NCI-H524 treated with DMSO at 0.1 percent for 48 hours (cell line): ENCODE measurements at places on chromosomes 3 and 15.

GRCh38 chr3:27290760-27291159 lies 78.4 kb downstream of the NEK10 start:
- DNase-seq, result no peak

GRCh38 chr3:124478830-124479229 lies 251.4 kb upstream of the UMPS start:
- no peak for DNase-seq

DNA sequence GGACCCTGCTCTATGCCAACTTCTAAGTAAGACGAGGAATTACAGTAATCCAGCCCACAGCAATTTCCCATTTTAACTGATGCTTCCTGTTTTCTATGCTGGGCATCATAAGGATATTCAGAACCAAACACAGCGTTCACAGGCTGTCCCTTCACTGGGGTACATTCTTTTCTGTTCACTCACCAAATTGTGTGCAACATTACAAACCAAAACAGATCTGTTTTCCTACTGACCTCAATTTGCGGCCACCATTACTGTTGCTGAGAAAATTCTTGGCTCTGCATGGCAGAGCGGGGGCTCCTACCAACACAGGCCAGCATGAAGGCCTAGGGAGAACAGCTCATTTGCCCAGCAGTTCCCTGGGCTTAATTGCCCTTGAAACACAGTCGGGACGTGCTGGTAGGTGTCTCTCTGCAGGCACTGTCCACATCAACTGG lies 76.5 kb downstream of the MYO1E start:
- no peak for DNase-seq

DNA sequence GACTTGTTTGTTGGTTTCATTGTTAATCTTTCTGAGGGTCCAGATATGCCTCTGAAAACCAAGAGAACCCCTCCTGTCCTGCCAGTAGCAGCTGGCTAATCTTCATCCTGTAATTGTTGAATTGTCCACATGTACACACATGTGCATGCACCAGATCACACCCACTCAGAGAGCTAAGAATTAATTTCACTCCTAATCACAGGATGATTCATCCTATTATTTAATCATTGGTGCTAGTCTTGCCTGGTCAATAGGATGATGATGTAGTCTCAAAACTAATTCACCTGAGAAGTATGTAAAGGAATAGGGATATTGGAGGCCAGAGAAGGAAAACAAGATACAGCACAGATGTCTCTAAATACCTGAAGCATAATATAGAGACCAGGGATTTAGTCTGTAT lies 7.8 kb upstream of the AHSG start:
- no peak for DNase-seq

- DNase-seq, result peak; percentile 56
Measured at GRCh38 chr3:165254812-165255211, 58.6 kb upstream of the SLITRK3 start.

DNA sequence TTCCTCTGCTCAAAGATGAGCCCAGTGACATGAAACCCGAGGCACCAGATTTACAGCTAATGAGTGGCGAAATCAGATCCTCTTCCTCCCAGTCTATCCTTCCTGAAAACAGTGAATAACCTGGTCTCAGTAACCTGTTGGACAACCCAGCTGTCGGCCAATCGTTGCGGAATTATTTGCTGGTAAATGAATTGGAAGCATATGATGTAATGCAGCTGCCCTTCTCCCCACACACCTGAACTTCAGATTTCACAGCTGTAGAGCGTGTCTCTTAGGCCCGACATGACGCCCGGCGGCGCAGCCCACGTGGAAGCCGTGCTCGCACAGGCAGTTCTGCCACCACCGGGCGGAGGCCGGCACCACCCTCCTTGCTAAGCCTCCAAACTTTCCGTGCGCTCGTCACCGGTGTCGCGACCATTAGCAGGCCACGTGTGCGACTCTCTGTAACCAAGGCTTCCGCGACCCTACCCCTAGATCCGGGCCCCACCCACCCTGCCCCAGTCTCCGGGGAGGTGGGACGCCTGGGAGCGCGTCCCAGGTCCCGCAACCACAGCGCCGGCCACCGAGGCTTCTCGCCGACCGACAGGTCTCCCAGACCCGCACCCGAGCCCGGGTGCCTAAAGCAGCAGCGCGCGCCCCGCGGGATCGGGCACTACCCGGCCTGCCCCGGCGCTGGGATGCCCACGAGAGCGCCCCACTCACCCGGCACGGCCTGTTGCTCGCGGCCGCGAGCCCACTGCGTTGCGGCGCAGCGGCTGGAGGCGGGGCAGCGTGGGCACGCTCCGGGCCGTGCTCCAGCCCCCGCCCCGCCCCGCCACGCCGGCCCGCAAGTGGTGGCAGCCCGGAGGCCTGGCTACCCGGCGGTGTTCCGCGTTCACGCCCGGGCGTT lies at the start of gene RIOX2:
Gene RIOX2 (minus strand): TSS at position 753 of the 889 bp plus-strand sequence. CDS start 4,838 bp downstream, outside the sequence.
- DNase-seq, result peak; percentile 83

GRCh38 chr15:40486066-40486770 lies 15.4 kb downstream of the CHST14 start:
- no peak for DNase-seq

GRCh38 chr3:128804017-128804810 lies 75.2 kb upstream of the ACAD9 start:
- DNase-seq, result no peak

- DNase-seq, result no peak
Measured at GRCh38 chr3:138468451-138468850, 34.0 kb downstream of the ESYT3 start.

DNA sequence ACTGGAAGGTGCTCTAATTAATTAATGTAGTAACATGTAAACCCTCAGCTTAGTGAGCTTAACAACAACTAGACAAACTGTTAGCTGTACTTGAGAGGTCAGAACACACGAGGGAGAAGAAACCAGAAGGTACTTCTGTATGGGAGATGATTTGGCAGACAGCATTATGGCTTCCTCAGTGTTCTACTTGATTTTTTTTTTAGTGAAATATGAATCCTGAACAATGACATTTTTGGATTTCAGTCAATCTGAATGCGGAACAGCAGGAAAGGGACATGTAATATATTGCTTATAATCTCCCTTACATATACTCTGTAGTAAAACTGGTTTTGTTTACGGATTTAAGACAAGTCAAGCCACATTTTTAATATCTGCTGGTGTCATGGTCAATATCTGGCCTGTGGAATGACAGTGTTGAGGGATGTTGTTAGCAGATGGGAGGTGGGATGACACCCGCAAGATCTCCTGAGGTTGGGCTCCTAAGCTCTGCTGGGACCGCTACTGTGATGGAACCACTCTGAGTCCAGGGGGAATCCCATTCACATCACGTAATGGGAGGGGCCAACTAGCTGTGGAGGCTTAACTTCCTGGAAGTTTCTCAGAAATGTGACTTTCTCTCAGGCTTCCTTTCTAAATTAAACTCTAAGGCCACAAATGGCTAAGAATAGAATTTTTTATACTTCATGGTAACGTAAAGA lies 18.7 kb downstream of the TNFAIP8L3 start:
- no peak for DNase-seq

DNA sequence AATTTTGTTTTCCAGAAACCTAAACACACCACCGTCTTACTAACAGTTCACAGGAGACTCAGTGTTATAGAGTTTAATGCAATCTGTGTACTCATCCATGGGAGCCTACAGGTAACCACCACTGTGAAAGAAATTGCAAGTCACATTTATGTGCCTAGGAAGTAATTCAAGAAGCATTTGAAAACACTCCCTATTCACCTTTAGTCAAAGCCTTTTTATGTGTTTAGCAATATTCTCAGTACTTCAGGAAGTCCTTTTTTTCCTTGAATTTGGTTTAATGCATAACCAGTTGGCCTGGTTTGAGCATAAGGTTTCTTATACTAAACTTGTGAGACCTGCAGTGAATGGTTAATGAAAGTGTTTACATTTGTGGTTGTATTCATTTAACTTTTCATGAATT lies 346.1 kb downstream of the CHST2 start:
- no peak for DNase-seq

- DNase-seq, result no peak
Measured at GRCh38 chr3:35721628-35722027, 82.3 kb downstream of the ARPP21 start.

- DNase-seq, result no peak
Measured at GRCh38 chr15:96564546-96564945, 234.0 kb downstream of the NR2F2 start.

- DNase-seq, result no peak
Measured at GRCh38 chr3:25365636-25366035, 62.4 kb upstream of the RARB start.

DNA sequence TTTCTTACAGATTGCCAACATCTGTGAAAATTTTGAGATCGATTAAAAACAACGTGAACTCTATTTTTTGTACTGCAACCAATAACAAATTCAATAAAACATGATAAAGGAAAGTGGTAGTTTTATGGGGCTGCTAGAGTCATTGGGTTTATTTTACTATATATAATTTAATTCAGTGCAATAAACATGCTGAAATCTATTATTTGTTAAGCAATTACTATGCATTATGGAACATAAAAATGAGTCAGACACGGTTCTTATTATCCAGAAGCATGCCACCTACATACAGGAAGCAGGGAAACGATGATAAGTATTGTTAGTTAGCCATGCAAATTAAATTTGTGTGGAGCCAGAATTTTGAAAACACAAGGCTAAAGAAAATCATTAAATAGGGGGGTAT lies 27.2 kb downstream of the NPHP3 start:
- DNase-seq, result no peak

GRCh38 chr3:52982839-52983238 lies 63.0 kb downstream of the SFMBT1 start:
- no peak for DNase-seq

DNA sequence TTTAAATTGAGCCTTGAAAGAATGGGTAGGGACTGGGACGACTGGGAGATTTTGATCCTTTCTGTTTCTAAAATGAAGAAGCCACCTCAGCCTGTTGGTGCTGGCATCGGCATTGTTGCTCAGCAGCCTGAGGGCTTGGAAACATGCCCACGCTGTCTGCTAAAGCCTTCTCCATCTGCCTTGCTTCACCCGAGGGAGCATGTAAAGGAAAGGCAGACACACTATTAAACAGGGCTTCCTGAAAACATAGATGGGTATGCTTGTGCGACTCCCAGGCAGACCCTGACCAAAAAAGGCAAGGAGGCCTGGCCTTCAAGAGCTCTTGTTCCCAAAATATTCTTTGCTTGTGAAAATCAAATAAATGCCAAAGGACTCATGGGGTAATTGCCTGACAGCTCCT lies 84.2 kb upstream of the SLC4A7 start:
- DNase-seq, result no peak

DNA sequence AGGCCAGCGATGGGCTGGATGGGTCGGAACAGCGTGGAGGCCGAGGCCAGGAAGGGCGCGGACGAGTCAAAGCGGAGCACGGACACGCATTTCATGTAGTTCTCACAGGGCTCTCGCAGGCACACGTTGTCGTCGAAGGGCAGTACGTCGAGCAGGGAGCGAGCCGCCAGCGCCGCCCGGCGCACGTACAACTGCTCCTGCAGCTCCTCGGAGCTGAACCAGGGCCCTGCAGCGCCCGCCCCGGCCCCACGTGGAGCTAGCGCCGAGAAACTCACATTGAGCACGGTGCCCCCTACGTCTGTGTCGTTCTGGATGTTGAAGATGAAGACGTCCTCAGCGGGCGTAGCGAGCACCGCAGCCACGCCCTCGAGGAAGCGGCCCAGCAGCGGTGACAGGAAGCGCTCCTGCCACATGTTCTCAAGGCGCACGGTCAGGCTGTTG lies 5.8 kb downstream of the CELSR3 start:
- DNase-seq, result no peak

DNA sequence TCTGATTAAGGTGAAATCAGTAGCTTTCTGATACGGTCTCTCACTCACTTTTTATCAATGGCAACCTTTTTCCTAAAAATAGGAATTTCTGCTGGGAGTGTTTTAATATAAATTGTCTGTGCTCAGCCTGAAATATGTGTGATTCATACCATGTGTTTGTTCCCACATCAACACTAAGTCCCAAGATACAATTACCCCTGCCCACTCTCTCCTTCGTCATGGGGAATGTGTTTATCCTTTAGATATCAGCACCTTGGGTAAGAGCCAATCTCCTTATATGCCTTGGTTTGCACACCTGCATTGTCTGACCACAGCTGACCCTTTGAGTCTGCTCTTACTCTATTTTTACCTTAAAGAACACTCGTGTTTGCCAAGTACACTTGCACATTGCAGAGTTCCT lies 356.4 kb downstream of the LPP start:
- no peak for DNase-seq

GRCh38 chr3:171358881-171359198 lies 101.4 kb downstream of the TNIK start:
- DNase-seq, result no peak

GRCh38 chr15:31485911-31486461 lies 159.4 kb downstream of the KLF13 start:
- DNase-seq, result no peak

DNA sequence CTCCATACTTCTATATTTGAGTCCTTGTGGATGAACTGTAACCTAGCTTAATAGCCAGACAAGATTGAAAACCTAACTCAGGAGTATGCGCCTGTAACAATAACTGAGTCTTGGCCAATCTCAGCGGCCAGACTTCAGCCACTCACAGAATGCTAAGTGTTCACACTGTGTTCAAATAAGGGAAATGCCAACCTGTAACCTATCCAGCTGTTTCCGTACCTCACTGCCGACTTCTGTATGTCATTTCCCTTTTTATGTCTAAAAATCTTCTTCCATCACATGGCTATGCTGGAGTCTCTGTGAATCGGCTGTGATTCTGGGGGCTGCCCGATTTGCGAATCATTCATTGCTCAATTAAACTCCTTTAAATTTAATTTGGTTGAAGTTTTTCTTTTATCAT lies 169.2 kb downstream of the NFKBIZ start:
- DNase-seq, result no peak

DNA sequence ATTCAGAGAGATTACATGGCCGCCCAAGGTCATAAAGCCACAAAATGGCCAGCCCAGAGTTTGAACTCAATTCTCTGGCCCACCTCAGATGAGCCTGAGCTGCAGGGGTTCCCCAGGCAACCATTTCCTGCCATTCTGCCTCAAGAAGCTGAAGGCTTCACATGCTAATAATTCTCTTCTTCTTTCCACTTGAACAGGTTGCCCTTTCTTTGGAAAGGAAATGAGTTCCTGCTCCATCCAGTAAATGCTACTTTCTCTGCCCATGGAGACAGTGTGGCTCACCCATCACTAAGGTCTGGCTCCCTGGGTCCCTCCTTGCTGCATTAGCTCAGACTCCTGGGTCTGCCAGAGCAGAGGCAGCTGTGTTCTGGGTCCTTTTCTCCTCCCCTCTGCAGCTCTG lies 48.2 kb downstream of the TRIM42 start:
- DNase-seq, result no peak

GRCh38 chr15:43237842-43238470 lies 17.1 kb upstream of the EPB42 start:
- DNase-seq, result no peak

GRCh38 chr3:60303160-60303559 lies 948.1 kb downstream of the FHIT start:
- DNase-seq, result no peak

DNA sequence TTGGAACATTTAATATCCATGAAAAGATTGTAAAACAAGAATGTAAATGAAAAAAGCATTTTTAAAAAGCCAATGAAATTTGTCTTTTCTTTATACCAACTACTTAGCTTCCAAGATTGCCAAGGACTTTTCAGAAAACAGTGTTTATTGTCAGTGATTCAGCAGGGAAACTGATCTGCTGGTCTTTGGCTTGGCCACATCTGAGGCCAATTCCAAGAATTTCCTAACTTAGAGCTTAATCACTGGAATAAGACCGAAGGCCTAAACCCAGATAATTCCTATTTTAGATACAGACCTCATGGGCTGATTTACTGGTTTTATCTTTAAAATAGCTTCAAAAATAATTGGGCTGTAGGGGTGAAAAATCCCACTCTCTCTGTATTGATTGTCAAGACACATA lies 260.5 kb upstream of the RORA start:
- no peak for DNase-seq

- no peak for DNase-seq
Measured at GRCh38 chr3:194760494-194761137, 74.9 kb downstream of the FAM43A start.

- no peak for DNase-seq
Measured at GRCh38 chr3:72312339-72312738, 527.4 kb upstream of the PROK2 start.
